ENCODE measurements at places on chromosomes 1 and 21.

DNA sequence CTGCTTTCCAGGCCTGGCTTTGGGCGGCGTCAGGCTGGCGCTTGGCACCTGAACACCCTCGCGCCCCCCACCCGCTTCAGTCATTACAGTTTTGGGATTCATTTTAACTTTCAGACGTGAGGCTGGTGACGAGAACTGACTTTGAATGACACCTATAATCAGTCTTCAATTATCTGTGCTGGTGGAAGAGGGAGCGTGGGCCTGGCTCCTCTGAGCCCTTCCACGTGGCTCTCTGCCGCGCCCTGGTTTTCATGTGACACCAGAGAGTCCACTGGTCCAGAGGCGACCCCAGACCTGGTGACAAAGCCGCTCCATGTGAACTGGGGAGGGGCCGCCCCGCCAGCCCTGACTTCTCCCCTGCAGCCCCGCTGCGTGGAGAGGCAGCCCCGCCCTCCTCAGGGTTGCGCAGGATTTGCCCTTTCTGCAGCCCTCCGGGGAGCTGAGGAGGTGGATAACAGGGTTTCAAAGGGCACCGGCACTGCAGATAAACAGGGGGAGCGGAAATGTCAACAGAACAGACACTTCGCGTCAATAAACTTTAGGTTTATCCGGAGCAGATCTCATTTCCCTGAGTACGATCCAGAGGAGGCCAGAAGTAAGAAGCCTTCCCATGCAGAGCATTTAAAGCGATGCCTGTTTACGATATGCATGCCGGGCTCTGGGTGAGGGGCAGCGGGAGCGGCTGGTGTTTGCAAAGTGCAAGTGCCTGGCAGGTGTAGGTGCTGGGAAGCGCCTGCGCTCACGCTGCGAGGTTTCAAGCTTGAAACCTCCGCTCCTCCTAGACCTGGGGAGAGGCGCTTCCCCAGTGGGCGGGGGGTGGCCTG lies 56.4 kb downstream of the AJAP1 start:
- no peaks in the 10 kb centered on the region for H3K27me3 ChIP-seq
- no peak for DNase-seq
- no peak overlapping the region for H3K27ac ChIP-seq
- H3K4me1 ChIP-seq, result no peaks in the 10 kb centered on the region

- DNase-seq, result no peak
- H3K27ac ChIP-seq, result peak overlapping the region; percentile 33
- H3K36me3 ChIP-seq, result no peaks in the 10 kb centered on the region
- H3K4me1 ChIP-seq, result peaks cover 5% of the 10 kb centered on the region
Observed at GRCh38 chr1:39158327-39159086, 46.0 kb upstream of the MACF1 start.

- no peaks in the 10 kb centered on the region for H3K36me3 ChIP-seq
- no peak overlapping the region for H3K4me3 ChIP-seq
- no peaks in the 10 kb centered on the region for H3K27me3 ChIP-seq
- H3K27ac ChIP-seq, result no peak overlapping the region
Observed at GRCh38 chr1:93578911-93579825, 102.5 kb downstream of the BCAR3 start.

DNA sequence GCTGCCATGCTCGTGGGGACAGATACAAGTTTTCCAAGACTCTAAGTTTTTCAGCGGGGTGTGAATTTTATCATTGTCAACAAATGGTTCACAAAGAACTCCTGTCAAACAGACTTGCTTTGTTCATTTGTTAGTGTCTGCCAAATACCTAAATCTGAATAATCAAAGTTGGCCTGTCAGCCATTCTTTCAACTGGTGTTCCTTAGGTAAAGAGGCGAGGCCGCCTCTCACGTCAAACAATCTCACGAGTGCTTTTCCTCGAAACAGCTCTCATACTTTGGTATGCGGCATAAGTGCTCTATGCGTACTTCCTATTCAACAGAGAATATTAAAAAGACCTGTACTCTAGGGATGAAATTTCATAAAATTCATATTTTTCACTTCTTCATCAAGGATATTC lies 51.4 kb upstream of the KANK4 start:
- H3K4me1 ChIP-seq, result no peaks in the 10 kb centered on the region
- H3K27me3 ChIP-seq, result no peaks in the 10 kb centered on the region
- DNase-seq, result no peak
- H3K27ac ChIP-seq, result no peak overlapping the region
- H3K4me3 ChIP-seq, result no peak overlapping the region
- H3K36me3 ChIP-seq, result no peaks in the 10 kb centered on the region

DNA sequence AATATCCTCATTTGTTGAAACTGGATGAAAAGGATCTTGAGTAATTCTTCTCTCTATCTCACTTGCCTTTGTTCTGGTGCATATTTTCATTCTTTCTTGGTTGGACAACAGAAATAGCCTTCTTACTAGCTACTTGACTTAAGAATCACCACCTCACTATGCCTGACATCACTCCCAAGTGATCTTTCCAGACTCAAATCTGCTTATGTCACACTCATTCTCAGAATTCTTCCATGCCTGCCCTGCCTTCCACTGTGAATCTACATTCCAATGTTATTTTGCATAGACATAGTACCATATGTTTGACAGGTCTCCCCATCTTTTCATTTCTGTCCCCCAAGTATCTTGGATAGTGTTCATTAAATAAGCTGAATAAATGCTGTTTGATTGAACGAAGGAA lies 78.5 kb upstream of the DPYD start:
- no peak overlapping the region for H3K27ac ChIP-seq
- H3K36me3 ChIP-seq, result no peaks in the 10 kb centered on the region
- no peak overlapping the region for H3K4me3 ChIP-seq
- DNase-seq, result no peak
- no peaks in the 10 kb centered on the region for H3K27me3 ChIP-seq
- no peaks in the 10 kb centered on the region for H3K4me1 ChIP-seq

- no peak overlapping the region for H3K4me3 ChIP-seq
- H3K36me3 ChIP-seq, result no peaks in the 10 kb centered on the region
- H3K4me1 ChIP-seq, result no peaks in the 10 kb centered on the region
- no peak overlapping the region for H3K27ac ChIP-seq
- H3K27me3 ChIP-seq, result no peaks in the 10 kb centered on the region
Observed at GRCh38 chr1:216325336-216325735, 97.9 kb downstream of the USH2A start.

DNA sequence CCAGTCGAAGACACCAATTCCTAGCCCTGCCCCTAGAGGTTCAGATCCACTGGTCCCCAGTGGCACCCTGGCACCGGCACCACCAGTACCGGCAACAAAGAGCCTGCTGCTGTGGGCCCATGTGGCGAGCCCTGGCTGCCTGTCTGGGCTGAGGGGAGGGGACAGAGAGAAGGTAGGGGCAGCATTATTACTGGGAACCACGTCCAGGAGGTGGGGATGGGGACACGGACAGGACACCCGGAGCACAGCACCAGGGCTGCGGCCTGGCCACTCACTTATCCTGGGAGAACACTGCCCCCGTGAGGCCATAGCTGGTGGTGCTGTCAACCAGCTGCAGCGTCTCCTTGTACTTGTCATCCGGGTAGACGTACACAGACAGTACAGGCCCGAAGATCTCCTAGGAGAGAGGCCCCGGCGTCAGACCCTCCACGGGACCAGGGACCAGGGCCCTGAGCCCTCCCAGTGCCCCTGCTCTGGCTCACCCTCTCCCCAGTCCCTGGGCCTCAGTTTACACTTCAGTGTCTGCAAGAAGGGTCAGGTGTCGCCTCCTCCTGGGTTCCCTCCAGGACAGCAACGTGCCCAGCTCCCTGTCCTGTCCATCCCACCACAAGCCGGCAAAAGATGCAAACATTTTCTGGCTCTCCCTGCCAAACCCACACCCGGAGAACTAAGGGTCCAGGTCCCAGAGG lies 15.8 kb upstream of the TAS1R2 start:
- H3K27ac ChIP-seq, result no peak overlapping the region
- no peak overlapping the region for H3K4me3 ChIP-seq
- H3K27me3 ChIP-seq, result no peaks in the 10 kb centered on the region
- peak; percentile 48 for DNase-seq
- no peaks in the 10 kb centered on the region for H3K4me1 ChIP-seq
- no peaks in the 10 kb centered on the region for H3K36me3 ChIP-seq

GRCh38 chr1:108831225-108831624 lies 25.7 kb downstream of the AKNAD1 start:
- H3K27me3 ChIP-seq, result no peaks in the 10 kb centered on the region
- no peaks in the 10 kb centered on the region for H3K4me1 ChIP-seq
- H3K4me3 ChIP-seq, result no peak overlapping the region
- no peaks in the 10 kb centered on the region for H3K36me3 ChIP-seq

- H3K36me3 ChIP-seq, result no peaks in the 10 kb centered on the region
- H3K4me3 ChIP-seq, result no peak overlapping the region
- no peak for DNase-seq
- peaks cover 6% of the 10 kb centered on the region for H3K27me3 ChIP-seq
Observed at GRCh38 chr1:19640363-19641316, 3.5 kb upstream of the NBL1 start.

GRCh38 chr21:46064870-46065214 lies 33.1 kb upstream of the COL6A2 start:
- no peaks in the 10 kb centered on the region for H3K4me1 ChIP-seq
- no peak overlapping the region for H3K27ac ChIP-seq
- H3K36me3 ChIP-seq, result no peaks in the 10 kb centered on the region

DNA sequence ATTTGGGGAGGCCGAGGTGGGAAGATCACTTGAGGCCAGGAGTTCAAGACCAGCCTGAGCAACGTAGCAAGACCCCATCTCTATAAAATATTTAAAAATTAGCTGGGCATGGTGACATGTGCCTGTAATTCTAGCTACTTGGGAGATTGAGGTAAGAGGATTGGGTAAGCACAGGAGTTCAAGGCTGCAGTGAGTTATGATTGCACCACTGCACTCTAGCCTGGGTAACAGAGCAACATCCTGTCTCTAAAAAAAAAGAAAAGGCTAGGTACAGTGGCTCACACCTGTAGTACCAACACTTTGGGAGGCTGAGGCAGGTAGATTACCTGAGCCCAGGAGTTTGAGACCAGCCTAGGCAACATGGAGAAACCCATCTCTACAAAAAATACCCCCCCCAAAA lies 35.7 kb upstream of the RCC1 start:
- H3K27ac ChIP-seq, result no peak overlapping the region
- DNase-seq, result no peak
- no peaks in the 10 kb centered on the region for H3K36me3 ChIP-seq
- H3K27me3 ChIP-seq, result no peaks in the 10 kb centered on the region
- no peak overlapping the region for H3K4me3 ChIP-seq
- H3K4me1 ChIP-seq, result no peaks in the 10 kb centered on the region

DNA sequence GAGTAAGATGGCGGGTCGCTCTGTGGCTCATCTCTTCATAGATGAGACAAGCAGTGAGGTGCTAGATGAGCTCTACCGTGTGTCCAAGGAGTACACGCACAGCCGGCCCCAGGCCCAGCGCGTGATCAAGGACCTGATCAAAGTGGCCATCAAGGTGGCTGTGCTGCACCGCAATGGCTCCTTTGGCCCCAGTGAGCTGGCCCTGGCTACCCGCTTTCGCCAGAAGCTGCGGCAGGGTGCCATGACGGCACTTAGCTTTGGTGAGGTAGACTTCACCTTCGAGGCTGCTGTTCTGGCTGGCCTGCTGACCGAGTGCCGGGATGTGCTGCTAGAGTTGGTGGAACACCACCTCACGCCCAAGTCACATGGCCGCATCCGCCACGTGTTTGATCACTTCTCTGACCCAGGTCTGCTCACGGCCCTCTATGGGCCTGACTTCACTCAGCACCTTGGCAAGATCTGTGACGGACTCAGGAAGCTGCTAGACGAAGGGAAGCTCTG lies 2.4 kb downstream of the TNFAIP8L2 start:
- no peaks in the 10 kb centered on the region for H3K27me3 ChIP-seq
- peaks cover 14% of the 10 kb centered on the region for H3K36me3 ChIP-seq
- peak overlapping the region; percentile 87 for H3K4me3 ChIP-seq
- DNase-seq, result no peak
- H3K4me1 ChIP-seq, result peaks cover 53% of the 10 kb centered on the region

DNA sequence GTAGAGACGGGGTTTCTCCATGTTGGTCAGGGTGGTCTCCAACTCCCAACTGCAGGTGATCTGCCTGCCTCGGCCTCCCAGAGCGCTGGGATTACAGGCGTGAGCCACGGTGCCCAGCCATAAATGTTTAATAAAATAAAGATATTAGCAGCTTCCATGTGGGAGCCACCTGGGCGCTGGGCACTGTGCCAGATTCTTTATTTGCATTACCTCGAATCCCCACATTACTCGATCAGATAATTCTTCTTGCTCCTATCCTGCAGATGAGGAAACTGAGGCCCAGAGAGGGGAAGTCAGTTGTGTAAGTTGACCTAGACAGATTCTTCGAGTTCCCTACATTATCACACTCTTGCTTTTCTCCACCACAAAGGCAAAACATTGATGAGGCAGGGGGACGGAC lies 24.9 kb upstream of the TENT5B start:
- DNase-seq, result no peak
- no peaks in the 10 kb centered on the region for H3K36me3 ChIP-seq
- no peak overlapping the region for H3K4me3 ChIP-seq
- H3K27me3 ChIP-seq, result no peaks in the 10 kb centered on the region
- H3K27ac ChIP-seq, result no peak overlapping the region

GRCh38 chr1:66732407-66733166 lies 19.7 kb upstream of the DYNLT5 start:
- H3K27me3 ChIP-seq, result no peaks in the 10 kb centered on the region
- DNase-seq, result no peak
- no peak overlapping the region for H3K4me3 ChIP-seq
- H3K27ac ChIP-seq, result no peak overlapping the region

- H3K27ac ChIP-seq, result no peak overlapping the region
- H3K27me3 ChIP-seq, result no peaks in the 10 kb centered on the region
- DNase-seq, result no peak
- no peaks in the 10 kb centered on the region for H3K4me1 ChIP-seq
- H3K36me3 ChIP-seq, result no peaks in the 10 kb centered on the region
- H3K4me3 ChIP-seq, result no peak overlapping the region
Observed at GRCh38 chr1:15299806-15300205, 52.8 kb downstream of the FHAD1 start.

- H3K4me1 ChIP-seq, result peaks cover 32% of the 10 kb centered on the region
- no peaks in the 10 kb centered on the region for H3K27me3 ChIP-seq
- H3K4me3 ChIP-seq, result peak overlapping the region; percentile 73
- DNase-seq, result no peak
- peak overlapping the region; percentile 99 for H3K27ac ChIP-seq
Observed at GRCh38 chr1:236795757-236796667, 920 bp downstream of the MTR start.

DNA sequence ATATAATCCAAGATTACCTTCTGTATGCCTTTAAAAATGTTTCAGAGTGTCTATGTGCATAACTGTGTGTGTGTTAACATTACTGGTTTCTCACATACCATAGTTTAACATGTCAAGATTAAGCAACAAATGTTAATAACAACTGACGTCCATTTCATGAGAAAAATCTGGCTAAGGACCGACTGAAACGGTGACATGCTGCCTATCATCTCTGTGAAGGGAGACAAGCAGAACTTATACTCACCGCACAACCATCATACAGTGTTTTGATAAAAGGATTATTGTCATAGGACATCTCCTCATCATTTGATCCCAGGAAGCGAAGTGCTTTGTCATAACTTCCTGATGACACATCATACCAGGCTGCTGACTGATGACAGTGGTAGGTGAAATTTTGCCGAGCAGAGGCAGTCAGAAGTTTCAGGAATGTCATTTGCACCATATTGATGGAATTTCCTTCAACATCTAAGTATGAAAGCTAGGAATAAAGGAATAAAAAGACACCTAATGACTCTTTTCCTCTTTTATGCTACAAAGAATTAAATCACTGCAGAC lies 228.8 kb downstream of the COL11A1 start:
- no peak for DNase-seq
- H3K4me1 ChIP-seq, result no peaks in the 10 kb centered on the region
- H3K27ac ChIP-seq, result no peak overlapping the region
- H3K27me3 ChIP-seq, result no peaks in the 10 kb centered on the region

GRCh38 chr1:205150651-205151428 lies 29.1 kb upstream of the RBBP5 start:
- no peak for DNase-seq
- peaks cover 30% of the 10 kb centered on the region for H3K36me3 ChIP-seq
- no peaks in the 10 kb centered on the region for H3K27me3 ChIP-seq
- no peak overlapping the region for H3K4me3 ChIP-seq

- no peak for DNase-seq
- no peaks in the 10 kb centered on the region for H3K36me3 ChIP-seq
- peaks cover 37% of the 10 kb centered on the region for H3K4me1 ChIP-seq
- H3K27ac ChIP-seq, result no peak overlapping the region
Observed at GRCh38 chr1:234315588-234315987, 57.7 kb upstream of the COA6 start.

Measured in CD8-positive, alpha-beta memory T cell (primary cell).